ENCODE measurements at places on chromosomes 2 and 18.

GRCh38 chr2:25881764-25882163, 3.5 kb upstream of the ASXL2 start:
- no peak for DNase-seq

GRCh38 chr2:86794861-86795260, 4.1 kb upstream of the CD8A start:
- DNase-seq, result peak; percentile 48

DNA sequence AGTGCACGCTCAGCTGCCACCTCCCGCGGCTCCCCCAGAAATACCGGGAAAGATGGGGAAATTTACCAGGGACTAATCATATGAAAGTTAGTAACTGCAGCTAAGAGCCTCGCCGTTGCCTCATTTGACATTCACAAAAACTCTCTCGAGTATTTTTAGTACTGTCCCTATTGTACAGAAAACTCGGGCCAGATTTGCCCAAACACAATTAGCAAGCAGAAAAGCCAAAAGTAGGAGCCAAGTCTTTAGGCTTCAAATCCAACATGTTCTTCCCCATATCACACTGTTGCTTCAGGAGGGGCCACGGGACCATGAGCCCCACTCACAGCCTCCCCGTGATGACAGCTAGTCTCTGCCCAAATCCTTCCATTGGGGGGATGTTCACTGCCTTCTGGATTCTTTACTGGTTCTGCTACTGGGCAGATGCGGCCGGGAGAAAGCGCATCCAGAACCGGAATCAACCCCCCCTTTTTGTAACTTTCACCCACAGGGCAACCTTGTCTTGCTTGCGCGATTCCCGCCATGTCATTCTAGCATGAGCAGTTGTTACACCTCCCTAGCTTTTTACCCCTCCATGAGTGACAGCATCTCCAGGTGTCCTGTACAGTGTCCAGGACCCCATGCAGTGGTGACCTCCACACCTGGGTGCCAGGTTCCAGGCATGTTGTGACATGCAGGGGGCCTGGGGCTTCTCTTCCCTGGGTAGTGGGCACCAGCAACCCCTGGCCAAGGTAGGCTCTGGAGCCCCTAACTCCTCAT, 35.2 kb downstream of the CENPO start:
- DNase-seq, result no peak

DNA sequence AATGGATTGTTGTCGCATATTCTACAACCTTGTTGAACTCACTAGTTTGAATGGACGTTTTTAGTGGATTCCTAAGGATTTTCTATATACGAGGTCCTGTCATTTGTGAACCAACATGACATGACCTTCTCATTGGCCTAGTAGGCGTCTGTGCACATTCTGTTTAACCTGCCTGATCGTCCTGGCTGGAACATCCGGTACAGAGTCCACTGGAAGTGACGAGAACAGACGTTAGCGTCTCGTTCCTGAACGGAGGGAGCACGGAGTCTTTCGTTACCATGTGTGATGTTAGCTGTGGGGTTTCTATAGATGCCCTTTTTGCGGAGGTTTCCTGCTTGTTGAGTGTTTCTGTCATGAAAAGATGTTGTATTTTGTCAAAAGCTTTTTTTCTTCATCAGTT, 61.9 kb downstream of the SLC66A2 start:
- no peak for DNase-seq

DNA sequence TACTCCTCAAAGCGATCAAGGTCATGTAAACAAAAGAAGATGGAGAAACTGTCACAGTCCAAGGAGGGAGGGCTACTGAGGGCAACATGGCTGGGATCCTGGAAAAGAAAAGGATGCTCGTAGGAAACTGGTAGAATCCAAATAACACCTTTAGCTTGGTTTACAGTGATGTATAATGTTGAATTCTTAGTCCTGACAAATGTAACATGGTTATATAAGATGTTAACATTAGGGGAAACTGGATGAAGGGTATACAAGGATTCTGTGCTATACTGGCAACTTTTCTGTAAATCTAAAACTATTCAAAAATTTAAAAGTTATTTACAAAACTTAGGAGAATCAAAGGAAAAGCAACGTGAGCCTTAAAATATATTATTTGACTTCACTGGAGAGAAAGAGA, 257.0 kb downstream of the TTC32 start:
- DNase-seq, result no peak

DNA sequence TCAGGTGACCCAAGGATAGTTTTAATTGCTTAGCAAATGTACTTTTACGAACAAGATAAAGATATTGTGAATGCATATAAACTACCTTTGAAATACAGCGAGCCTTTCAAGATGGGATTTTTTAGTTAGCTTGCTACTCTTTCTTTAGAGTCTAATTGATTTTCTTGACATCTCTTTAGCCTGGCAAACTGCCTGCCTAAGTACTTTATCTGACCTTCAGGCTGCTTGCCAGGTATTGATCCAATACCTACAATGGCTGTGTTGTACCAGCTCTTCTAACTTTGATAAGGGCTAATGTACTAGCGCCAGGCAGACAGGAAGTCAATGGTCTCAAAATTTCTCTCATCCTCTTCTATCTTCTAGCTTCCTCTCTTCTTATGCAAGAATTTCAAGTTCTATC, 414.4 kb upstream of the ACVR2A start:
- DNase-seq, result no peak

GRCh38 chr2:8154270-8154669, 527.6 kb upstream of the ID2 start:
- DNase-seq, result no peak

DNA sequence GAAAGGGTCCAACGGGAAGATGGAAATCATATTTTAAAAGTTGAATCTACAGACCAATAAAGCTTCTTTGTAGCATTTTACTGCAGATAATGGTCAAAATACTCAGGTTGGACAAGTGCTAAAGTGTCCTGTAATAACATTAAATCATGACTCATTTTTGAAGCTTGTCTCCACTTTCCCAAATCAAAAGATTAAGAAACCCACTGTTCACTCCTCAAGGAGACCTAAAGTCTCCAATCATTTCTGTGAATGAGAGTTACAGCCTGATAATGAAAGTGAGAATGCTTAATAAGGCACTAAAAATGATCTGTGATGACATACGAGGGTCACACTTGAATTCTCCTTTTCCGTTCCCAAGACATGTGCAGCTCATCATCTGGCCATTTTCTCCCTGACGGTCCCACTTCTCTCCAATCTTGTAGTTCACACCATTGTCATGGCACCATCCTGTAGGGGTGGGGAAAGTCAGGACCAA, 53.4 kb downstream of the ATIC start:
- no peak for DNase-seq

DNA sequence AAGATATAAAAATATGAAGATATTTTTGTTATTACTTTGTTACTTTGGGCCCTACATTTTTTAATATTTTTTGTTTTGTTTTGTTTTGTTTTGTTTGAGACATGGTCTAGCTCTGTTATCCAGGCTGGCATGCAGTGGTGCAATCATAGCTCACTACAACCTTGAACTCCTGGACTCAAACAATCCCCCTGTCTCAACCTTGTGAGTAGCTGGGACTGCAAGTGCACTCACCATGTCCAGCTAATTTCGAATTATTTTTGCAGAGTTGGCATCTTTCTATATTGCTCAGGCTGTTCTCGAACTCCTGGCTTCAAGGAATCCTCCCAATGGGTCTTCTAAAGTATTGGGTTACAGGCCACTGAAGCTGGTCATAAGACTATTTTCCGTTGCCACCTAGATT, 603.6 kb upstream of the PIK3C3 start:
- DNase-seq, result no peak

DNA sequence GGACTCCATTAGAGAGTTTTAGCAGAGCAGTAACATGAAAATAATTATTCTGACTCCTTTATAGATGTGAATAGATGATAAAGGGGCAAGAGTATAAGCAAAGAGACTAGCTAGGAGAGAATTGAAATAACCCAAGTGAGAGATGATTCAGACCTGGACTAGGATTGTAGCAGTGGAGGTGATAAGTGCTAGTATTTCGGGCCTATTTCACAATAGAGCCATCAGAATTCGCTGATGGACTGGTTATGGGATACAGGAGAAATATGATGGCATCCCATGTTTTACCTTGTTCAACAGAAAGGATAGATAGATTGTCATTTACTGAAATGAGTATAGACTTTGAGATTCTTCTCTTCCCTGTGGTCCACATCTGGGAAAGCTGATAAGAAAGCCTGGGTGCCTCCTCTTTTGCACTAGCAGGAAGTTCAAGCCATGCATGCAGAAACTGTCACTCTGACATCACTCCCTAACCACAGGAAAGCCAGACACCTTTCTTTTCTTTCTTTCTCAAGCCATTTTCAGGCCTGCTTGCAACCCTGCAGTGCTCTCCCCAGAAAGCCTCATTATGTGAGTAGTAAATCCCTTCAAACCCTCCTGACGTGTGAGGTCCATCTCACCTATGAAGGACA, 25.3 kb downstream of the DYNAP start:
- no peak for DNase-seq

GRCh38 chr2:145652036-145652435, 1132.1 kb upstream of the ZEB2 start:
- no peak for DNase-seq

GRCh38 chr2:42254186-42254895, 85.2 kb downstream of the EML4 start:
- DNase-seq, result no peak

Measured in CD4-positive, alpha-beta T cell treated with Interleukin-12 subunit alpha and Interleukin-12 subunit beta, for 1 hour (primary cell).